ENCODE measurements at places on chromosomes 16 and 17. TPM values are rescaled to one million over a fixed set of nuclear protein-coding genes. Genes with fewer than 3 reads are reported as not detected.

GRCh38 chr16:30350134-30350871 is 4.8 kb downstream of the CD2BP2 start:
- no peak for DNase-seq

The PPP1R1B gene
- total RNA-seq: 108 TPM

The C16orf92 gene
- not detected for total RNA-seq

The UMOD gene
- 1.5 TPM for total RNA-seq

DNA sequence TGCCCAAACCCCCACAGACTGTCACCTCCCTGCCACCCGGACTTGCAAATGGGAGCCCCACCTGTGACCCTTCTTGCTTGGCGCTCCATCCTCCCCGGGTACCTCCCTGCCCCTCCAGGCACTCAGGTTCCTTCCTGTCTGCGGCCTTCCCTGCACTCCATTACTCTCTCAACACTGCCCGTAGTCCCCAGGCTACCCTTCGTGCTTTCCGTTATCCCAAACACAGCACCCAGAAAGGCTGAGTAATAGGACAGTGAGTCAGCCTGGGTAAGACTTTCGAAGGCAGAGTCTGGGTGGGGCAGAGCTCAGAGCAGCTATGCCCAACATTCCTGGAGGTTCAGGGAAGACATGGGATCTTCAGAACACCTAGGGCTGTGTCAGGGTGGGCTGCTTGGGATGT is 16.6 kb upstream of the C16orf74 start:
- DNase-seq: no peak

- DNase-seq: peak; percentile 77
Measured at GRCh38 chr17:78184351-78184750, 2.5 kb downstream of the TK1 start.

DNA sequence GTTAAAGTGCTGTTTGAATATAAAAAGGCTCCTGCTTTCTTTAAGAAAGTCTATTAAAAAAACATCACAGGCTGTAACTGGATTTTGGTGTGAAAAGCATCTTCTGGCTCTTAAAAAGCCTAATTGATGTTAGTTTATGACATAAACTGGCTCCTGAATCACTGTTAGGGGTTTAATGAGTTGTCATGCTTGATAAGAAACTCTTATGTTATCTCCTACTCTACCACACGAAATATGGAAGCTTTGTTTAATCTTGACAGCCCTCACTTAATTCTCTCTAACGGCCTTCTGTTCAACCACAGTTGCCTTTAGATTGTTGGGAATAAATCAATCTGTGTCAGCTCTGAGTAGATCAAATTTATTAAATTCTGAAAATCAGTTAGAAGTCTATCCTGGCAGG is 51.5 kb downstream of the CPPED1 start:
- DNase-seq: no peak

The YWHAE gene
- total RNA-seq: 716 TPM

- DNase-seq: no peak
Measured at GRCh38 chr16:80079072-80079471, 461.7 kb upstream of the DYNLRB2 start.

DNA sequence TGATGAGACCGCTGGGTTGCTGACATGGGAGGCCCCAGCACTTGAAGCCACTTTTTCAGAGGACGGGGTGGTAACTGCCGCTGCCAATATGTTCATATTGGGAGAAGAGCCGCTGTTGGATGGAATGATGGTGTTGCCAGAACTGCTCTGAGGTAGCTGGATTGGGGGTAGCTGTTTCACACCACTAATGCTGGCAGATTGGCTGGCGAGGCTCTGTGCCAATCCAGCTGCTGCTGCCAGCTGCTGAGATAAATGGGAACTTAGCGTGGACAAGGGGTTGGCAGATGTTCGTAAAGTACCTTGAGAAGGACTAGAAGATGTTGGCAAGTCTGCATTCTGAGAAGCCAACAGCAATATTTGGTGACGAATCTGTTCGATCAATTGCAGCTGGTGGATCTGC is 10.0 kb downstream of the SALL1 start:
- no peak for DNase-seq

The SPATA22 gene
- 13.5 TPM for total RNA-seq

DNA sequence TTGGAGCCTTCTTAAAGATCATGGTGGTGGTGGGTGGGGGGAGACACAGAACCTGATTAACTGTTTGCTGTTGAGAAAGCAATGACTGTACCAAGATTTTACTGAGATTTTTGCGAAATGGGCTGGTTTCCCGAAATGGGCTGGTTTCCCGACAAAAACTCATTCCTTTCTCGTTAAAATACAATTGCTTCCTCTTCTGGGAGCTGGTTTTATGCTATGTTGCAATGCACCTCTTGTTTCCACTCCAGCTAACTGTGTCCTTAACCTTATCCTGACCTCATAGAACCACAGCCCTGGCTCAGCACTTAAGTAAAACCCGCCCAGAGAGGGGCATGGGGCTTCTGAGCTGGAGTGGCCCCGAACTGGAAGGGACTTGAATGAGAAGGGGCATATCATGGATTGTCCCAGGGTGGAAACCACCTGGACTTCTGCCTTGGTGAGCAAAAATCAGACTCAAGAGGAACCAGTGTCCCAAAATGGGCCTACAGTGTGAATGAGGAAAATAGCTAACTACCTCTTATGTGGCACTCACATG is 20.9 kb downstream of the FAM20A start:
- no peak for DNase-seq

Data from prostate gland (tissue), 2 donors.